A549 treated with Mapracorat at 1 μM for 4 hours (cell line): ENCODE measurements at places on chromosomes 12 and 14. TPM values are rescaled to one million over a fixed set of nuclear protein-coding genes. Genes with fewer than 3 reads are reported as not detected.

The PRB2 gene
- total RNA-seq: not detected in 5 replicates

The ZFHX2 gene
- 0.47 to 0.95 TPM (median 0.81 TPM) in 5 replicates for total RNA-seq

The PTPRB gene
- total RNA-seq: 0.42 to 1.2 TPM (median 1.1 TPM) in 5 replicates

The SPX gene
- 2.8 to 4.0 TPM (median 3.3 TPM) in 5 replicates for total RNA-seq

The KRT79 gene
- 0.08 to 0.10 TPM in 2 of 5 replicates, not detected in the others for total RNA-seq

The ERBB3 gene
- total RNA-seq: 1.2 to 2.1 TPM (median 1.9 TPM) in 5 replicates

The GPHB5 gene
- total RNA-seq: not detected in 5 replicates

The ACADS gene
- total RNA-seq: 8.5 to 13.0 TPM (median 11.0 TPM) in 5 replicates

The RAB3IP gene
- total RNA-seq: 13.3 to 16.1 TPM (median 14.6 TPM) in 5 replicates
